Tongue (tissue), 3 donors: ENCODE measurements at places on chromosomes 16 and 17. TPM values are rescaled to one million over a fixed set of nuclear protein-coding genes. Genes with fewer than 3 reads are reported as not detected.

ZFPM1 gene
- total RNA-seq, result 0.41 TPM

PYY gene
- not detected for total RNA-seq

CCDC78 gene
- 1.4 TPM for total RNA-seq

PAM16 gene
- total RNA-seq, result 16.9 TPM

PIPOX gene
- 1.2 TPM for total RNA-seq

OTOA gene
- 0.10 TPM for total RNA-seq

SHPK gene
- total RNA-seq, result 15.3 TPM

NPIPA3 gene
- not detected for total RNA-seq

CHD3 gene
- 78.9 TPM for total RNA-seq

DNA sequence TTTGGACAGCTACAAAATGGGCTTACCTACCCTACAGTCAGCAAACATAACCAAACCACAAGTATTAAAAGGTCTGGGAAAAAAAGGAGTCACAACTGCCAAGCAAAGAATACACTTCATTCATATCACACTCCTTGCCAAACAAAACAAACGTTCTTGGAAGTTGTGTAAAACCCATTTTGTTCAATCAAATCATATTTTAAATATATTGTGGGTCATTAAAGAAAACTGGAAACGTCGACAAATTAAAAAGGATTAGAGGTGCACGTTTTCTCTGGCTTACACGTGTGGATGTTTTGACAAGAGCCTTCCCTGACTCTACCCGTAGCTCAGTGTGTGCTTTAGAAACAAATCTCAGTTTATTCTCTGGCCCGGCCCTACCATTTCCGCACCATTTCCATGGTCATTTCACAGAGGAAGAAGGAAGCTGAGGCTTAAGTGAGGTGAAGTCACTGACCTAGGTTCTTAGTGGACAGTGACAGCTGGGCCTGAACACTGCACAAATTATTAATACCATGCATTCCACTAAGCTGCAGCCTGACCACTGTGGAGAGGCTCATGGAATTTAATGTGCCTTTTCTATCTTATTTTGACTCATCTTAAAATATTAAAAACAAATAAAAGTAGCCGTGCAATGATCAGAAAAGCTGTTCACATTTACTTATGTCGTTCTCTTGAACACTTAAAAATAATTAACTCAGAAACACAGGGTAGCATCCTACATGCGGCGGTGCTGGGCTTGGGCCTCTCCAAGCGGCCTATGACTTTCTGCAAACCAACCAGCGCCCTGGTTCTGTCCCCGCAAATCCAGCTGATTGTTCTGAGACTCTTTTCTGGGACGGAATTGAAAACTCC is 968 bp downstream of the CEP112 start:
- peak; percentile 66 for DNase-seq

GRCh38 chr17:17127156-17127555 is 79.0 kb downstream of the PLD6 start:
- no peak for DNase-seq

- no peak for DNase-seq
Observed at GRCh38 chr17:29060475-29060874, 17.5 kb downstream of the PIPOX start.

- peak; percentile 81 for DNase-seq
Observed at GRCh38 chr16:84583995-84584394, 33.9 kb downstream of the COTL1 start.

- DNase-seq, result no peak
Observed at GRCh38 chr17:61395983-61396585, 3.6 kb upstream of the TBX2 start.

GRCh38 chr17:27318633-27319032 is 24.7 kb downstream of the WSB1 start:
- DNase-seq, result no peak

DNA sequence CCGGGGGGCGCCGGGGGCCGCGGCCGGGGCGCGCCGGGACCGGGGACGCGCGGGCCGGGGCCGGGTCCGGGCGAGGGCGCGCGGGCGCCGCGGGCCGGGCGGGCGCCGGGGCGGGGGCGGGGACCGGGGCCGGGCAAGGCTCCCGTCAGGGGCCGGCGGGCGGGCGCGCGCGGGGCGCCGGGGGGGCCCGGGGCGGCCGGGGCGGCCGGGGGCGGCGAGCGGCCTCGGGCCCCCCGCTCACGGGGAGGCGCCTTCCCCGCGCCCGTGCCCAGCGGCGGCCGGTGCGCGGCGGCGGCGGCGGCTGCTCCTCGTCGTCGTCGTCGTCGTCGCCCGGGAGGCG is 563 bp downstream of the ZCCHC14 start:
- no peak for DNase-seq

DNA sequence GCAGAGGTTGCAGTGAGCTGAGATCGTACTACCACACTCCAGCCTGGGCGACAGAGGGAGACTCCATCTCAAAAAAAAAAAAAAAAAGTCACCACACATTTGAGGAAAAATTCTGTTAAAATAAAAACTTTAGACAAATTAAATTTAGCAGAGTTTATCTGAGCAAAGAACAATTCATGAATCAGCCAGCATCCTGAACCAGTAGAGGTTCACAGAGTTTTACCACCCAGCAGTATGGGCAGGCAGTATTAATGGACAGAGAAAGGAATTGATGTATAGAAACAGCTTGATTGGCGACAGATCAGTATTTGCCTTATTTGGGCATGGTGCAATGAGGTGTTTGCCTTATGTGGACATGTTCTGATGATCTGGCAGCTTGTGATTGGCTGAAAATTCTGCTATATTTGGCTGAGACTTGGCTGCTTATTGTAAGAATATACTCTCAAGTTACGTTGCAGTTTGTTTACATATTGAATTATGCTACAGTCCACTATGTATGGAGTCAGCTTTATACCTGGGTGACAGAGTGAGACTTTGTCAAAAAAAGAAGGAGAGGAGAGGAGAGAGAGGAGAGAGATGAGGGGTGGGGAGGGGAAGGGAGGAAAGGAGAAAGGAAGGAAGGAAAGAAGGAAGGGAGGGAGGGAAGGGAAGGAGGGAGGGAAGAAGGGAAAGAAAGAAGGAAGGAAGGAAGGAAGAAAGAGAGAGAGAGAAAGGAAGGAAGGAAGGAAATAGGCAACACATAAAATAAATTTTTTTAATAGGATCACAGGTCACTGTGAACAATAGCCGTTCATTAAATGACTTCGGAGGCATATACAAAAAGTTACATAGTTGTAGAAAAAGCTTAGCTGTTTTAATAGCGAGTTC is 14.6 kb downstream of the ABCC3 start:
- no peak for DNase-seq

- peak; percentile 87 for DNase-seq
Observed at GRCh38 chr16:11328172-11329070, 16.8 kb upstream of the RMI2 start.

- DNase-seq, result no peak
Observed at GRCh38 chr17:7755095-7755890, 37.7 kb downstream of the DNAH2 start.

DNA sequence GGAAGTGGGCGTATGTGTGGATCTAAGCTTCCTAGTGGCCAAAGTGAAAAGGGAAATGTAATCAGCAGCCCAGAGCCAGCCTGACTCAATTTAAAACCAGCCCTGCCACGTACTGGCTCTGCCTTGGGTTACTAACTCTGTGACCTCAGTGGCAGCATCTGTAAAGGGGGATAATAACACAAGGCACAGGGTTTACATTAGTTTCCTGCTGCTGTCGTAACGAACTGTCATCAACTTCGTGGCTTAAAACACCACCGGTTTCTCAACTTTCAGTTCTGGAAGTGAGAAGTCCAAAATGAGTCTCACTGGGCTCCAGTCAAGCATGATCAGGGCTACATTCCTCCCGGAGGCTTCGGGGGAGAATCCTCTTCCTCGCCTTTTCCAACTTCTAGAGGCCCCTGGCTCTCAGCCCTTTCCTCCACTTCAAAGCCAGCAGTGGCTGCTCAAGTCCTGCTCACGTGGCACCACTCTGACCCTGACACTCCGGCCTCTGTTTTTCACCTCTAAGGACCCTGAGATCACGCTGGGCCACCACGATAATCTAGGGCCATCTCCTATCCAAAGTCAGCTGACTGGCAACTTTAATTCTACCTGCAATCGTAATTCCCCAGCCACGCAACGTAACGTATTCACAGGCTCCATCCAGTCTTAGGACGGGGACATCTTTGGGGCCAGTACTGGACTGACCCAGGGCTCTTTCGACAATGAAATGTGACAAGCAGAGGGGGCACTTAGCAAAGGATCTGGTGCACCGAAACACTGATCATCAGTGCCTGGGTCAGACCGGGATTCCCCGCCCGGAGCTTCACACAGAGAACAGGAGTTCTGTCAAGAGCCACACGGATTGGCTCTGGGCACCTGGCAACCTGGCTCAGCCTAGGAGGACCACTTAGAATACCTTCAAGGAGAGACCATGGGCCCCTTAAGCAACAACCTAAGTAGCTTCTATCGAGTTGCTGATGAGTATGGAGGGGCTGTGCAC is 14.5 kb downstream of the TMC6 start:
- DNase-seq, result no peak

GRCh38 chr17:66548158-66548557 is 245.7 kb downstream of the PRKCA start:
- DNase-seq, result no peak

GRCh38 chr16:57653936-57654335 is 14.2 kb upstream of the ADGRG3 start:
- peak; percentile 30 for DNase-seq
